WTC11 (cell line): ENCODE measurements at places on chromosomes 1 and 21.

DNA sequence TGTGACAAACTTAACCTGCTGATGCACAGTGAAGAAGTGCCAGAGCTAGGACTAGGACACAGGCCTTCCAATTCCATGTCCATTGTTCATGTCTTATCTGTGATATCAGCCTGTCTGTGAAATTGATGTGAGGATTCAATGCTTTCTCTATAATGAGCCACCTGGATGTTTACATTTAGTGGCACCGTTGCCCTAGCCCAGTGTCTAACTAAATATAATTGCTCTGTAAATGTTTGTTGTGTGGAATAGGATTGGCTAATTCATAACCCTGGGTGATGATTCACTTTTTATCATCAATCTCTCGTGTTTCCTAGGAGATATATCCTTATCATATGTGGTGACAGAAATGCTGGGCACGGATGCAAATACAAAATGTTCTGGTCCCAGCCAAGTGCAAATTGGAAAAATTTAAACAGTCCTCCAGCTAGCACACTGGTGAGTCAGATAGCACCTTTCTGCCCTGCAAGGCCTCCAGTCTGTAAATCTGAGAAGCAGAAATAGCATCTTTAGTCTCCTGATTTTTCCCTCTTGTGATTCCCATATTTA lies 46.9 kb upstream of the GNG12 start:
- DNase-seq: no peak

- DNase-seq: no peak
These were observed 45.8 kb downstream of the RPRD2 start for GRCh38 chr1:150409504-150410362.

DNA sequence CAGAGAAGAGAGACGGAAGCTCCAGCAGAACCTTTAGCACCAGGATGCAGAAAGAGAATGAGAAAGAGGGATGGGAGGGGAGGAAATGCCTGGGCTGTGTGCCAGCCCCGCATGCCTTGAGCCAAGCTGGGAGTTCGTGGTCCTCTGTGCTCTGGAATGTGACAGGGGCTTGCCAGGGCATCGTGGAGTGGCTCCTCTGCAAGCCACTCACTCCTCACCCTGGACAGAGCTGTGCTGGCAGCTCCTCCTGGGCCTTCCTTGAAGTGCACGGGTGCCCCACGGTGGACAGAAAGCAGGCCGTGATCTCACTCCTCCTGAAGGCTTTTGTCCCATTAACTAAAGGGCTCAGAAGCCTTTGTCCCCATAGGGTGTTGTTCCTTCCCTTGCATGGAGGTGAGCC lies 34.8 kb upstream of the PRELP start:
- peak; percentile 32 for DNase-seq

DNA sequence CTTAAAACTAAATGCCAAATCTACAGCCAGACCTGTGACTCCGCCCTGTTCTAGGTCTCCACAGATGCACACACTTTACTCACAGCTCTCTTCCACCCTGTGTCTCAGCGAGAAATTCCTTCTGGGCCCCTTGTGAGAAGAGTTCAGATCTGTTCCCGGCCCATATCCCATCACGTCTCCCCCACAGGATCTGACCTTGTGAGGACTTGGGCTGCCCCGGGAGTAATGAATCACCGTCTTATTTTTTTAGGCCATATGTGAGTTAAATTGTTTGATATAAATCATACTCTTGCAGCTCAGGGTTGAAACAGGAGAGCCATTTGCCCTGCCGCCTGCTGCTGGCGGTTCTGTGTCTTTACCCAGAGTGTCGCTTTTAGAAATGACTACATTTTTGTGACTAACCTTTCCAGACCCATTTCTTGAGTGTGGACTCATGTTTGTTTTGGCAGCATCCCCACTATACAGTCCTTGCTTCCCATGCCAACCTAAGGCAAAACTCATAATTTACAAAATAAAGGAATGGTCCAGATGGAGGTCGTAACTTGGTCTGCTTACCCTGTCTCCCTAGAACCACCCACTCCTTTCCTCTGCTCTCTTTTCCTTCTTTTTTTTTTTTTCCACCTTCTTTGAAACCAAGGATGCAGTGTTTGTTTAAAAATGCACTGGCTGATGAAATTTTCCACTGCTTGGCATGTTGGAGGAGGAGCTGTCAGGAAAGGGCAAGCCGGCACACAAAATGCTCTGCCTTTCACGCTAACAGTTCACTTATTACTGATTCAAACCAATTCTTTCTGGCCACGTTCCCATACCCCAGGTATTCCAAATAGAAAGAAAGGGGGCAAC lies 98.0 kb upstream of the C1orf105 start:
- DNase-seq: no peak

DNA sequence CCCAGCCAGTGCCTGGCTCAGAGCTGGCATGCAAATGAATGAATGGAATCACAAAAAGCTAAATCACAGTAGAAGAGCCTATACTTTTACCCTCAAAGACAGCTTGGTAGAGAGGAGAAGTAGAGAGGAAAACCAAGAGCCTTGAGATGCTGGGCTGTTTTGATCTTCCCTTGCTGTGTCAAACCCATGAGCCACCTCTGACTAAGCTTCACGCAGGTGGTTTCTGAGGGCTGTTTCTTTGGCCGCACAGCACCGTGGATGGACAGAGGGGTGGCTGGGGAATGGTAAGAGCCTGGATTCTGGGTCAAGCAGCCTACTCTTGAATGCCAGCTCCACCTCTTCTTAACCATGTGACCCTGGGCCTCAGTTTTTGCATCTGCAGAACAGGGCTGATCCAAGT lies 18.6 kb downstream of the ABCG1 start:
- DNase-seq: no peak

- DNase-seq: peak; percentile 85
These were observed 1.6 kb upstream of the MMP23B start for GRCh38 chr1:1630191-1630964.

DNA sequence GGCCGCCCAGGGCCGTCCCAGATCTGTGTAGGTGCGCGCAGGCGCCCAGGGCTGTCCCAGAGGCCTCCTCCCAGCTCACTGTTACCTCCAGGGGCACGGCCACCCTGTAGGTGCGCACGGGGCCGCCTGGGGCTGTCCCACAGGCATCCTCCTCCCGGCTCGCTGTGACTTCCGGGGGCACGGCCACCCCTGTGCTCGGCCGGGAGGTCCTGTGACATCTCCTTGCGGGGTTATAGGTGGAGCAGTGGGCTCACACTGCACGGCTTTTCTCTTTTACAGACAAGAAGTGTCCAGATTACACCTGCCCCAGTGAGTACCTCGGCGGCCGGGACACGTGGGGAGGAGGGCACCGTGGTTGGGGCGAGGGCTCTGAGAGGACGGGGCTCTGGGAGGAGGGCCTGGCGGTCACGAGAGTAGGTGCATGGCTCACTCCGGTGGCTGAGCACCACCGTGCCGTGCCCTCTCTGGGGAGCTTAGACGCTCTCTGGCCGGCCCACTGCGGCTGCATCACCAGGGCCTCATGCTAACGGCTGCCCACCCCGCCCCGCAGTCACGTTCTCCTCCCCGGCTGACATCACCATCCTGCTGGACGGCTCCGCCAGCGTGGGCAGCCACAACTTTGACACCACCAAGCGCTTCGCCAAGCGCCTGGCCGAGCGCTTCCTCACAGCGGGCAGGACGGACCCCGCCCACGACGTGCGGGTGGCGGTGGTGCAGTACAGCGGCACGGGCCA lies 21.4 kb downstream of the COL6A1 start:
- DNase-seq: no peak

DNA sequence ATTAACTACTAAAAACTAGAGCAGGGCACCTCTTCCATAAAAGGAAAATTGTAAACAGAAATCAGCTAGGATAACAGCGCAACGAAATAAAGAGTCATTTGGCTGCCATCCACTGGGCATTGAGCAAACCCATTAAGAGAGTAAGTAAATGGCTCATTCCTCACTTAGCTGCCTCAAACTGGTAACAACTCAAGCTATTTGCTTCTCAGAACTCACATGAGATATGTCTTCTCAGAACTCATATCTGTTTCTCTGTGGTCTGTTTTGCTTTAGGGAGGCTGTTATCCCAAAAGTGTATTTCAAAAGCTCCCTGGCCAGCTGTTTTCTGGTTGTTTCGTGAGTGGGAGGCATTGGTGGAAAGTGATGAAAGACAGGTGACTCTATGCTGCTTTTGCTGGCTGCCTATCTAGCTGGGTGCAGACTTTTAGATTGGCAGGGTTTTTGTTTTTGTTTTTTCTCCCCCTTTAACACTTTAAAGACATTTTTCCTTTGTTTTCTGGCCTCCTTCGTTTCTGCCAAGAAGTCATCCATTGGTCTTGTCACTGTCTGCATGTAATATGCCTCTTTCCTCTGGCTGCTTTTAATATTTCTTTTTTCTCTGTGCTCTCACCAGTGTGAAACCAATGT lies 269.2 kb upstream of the RGS18 start:
- no peak for DNase-seq

- DNase-seq: no peak
These were observed 16.0 kb upstream of the GIPC2 start for GRCh38 chr1:78029793-78030192.

- DNase-seq: no peak
These were observed 406.6 kb upstream of the TMPRSS15 start for GRCh38 chr21:18810136-18810535.

GRCh38 chr1:18870957-18871356 lies 11.5 kb upstream of the TAS1R2 start:
- DNase-seq: no peak

- no peak for DNase-seq
These were observed 57.8 kb downstream of the ARHGEF11 start for GRCh38 chr1:156987715-156988114.

DNA sequence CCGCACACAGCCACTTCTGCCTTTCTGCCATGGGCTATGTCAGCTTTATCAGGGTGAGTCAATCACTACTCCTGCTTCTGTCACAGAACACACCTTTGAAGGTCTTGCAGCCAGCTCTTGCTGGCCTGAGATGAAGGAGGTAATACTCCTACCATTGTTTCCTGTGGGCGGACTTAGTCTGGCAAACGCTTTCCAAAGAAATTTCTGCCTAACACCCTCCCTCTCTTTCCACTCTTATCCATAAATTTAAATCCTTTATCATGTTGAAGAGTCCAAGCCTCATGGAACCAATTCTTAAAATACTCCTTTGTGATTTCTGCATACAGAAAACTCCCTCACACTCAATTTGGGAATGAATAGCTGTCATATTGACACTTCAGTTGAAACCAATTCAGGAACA lies 633.1 kb upstream of the CHRM3 start:
- no peak for DNase-seq

- DNase-seq: no peak
These were observed 65.9 kb downstream of the DNTTIP2 start for GRCh38 chr1:93813076-93813475.

- DNase-seq: no peak
These were observed 133.3 kb upstream of the SYT6 start for GRCh38 chr1:114286960-114287359.

- no peak for DNase-seq
These were observed 14.9 kb upstream of the SLC5A9 start for GRCh38 chr1:48207536-48208075.

- no peak for DNase-seq
These were observed 3.3 kb downstream of the C21orf58 start for GRCh38 chr21:46320331-46320801.

- DNase-seq: no peak
These were observed 1018.5 kb downstream of the ADGRL2 start for GRCh38 chr1:82819234-82819633.

GRCh38 chr1:8908388-8909151 lies 30.1 kb upstream of the ENO1 start:
- DNase-seq: no peak

GRCh38 chr1:233859446-233859845 lies 45.0 kb upstream of the SLC35F3 start:
- no peak for DNase-seq

GRCh38 chr1:237736372-237737029 lies 154.2 kb downstream of the ZP4 start:
- DNase-seq: no peak

DNA sequence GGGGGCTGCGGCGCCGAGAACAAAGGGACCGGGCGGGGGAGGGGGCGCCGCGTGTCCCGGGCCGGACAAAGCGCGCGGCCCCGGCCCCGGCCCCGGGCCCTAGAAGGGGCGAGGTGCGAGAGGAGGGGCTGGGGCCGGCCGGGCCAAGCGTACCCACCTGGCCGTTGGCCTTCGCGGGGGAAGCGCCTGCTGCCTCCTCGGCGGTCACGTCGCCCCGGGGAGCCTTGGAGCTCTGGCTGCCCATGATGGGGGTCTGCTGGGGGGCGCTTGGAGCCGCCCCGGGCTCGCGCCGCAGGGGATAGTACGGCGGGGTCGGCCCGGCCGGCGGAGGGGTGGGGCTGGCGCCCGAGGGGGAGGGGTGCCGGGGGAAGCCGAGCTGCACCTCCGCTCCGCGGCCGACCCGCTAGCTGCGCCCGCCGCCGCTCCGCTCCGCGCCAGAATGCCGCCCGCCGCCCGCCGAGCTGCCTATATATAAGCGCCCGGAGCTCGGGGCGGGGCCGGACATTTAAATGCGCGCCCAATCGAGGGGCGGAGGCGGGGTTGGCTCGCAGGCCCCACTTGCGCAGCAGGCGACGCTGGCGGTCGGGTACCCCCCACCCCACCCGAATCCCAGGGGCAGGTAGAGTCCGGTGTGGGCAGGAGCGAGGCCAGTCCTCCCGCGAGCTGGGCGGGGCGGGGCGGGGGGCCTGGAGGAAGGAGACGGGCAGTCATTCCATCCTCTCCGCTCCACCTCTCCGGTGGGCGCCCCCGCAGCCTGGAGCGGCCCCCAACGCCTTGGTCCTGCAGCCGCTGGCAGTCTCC lies at the start of gene MARCKSL1:
Gene MARCKSL1 (minus strand): TSS at position 444 of the 801 bp plus-strand sequence. CDS start 200 bp downstream, at position 244.
- peak; percentile 82 for DNase-seq

DNA sequence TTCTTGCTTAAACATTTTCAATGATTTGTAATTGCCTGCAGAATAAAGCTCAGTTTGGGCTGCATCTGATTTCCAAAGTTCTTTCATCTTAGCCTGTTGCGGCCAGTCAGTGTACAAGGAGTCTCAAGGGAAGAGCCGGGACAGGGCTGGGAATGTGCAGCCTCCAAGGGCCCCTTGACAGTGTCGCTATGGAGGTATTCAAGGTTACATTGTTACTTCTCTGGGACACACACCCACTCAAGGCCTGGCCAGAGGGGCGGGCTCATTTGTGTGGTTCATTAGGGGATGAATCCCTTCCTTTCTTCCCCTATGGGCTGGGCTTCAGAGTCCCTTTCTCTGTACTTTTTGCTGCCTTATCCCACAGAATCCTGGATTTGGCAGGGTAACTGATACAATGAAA lies 107.6 kb upstream of the CSF3R start:
- DNase-seq: no peak

- no peak for DNase-seq
These were observed 609 bp upstream of the CHTOP start for GRCh38 chr1:153633161-153633753.

DNA sequence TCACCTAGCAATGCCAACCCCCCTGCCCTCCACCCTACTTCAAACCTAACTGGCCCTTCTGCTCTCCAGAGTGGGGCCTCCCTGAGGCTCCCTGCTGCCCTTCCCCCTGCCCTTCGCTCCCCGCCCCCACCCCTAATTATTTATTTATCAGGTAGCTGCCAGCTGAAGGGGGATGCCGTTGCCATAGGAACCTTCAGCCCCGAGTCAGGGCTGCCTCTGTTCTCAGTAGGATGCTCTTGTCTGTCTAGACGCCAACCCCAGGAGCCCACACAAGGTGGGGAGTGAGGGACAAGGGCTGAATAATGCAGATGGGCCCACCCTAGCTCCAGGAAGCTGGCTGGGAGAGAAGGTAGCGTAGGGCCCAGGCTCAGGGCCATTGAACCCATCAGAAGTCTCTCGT lies 41.1 kb downstream of the NKAIN1 start:
- DNase-seq: no peak

GRCh38 chr1:106924360-106924759 lies 132.1 kb upstream of the PRMT6 start:
- peak; percentile 17 for DNase-seq
